ENCODE measurements at places on chromosomes 7 and 10. TPM values are rescaled to one million over a fixed set of nuclear protein-coding genes. Genes with fewer than 3 reads are reported as not detected.

DNA sequence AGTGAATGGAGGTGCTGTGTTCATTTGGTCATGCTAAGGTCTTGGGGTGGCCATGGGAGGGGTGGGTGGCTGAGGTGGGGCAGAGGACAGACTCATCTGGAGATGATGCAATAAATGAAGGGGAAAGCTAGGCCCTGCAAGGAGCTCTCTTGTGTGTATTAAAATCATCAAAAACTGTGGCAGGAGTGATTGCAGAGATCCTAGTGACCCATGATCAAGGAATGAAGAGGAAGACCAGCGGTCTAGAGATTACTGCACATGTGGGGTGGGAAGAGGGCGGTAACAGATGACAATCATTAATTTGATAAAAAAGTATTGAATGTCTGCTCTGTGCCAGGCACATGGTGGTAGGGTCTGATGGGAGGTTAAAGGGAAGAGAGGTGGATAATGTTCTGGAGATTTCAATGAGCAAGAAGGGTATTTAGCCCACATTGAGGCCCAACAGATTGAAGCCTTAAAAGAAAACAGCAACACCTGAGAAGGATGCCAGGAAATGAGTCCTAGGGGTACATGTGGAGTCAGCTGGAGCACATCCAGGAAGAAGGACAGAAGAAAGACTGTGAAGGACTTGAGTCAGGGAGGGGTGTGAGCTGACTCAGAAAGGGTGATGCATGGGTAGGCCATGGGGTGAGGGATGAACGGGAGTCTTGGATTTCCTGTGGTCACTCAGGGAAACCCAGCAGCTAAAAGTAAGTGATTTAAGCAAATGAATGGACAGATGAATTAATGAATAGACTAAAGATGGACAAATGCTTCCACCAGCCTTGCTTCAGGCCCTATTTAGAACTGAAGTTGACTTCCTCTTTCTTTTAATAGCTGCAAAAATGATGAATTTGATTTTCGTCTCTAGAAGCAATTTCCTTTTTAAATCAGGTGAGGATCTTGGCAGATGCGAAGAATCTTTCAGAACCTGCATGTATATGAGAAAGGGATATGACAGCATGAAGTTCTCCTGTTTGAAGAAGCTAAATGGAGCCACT is 83.1 kb upstream of the IGFBP3 start:
- no peak for DNase-seq

AGR2 gene
- not detected for total RNA-seq

GRCh38 chr10:108583877-108584276 is 1339.4 kb downstream of the XPNPEP1 start:
- DNase-seq, result no peak

DNA sequence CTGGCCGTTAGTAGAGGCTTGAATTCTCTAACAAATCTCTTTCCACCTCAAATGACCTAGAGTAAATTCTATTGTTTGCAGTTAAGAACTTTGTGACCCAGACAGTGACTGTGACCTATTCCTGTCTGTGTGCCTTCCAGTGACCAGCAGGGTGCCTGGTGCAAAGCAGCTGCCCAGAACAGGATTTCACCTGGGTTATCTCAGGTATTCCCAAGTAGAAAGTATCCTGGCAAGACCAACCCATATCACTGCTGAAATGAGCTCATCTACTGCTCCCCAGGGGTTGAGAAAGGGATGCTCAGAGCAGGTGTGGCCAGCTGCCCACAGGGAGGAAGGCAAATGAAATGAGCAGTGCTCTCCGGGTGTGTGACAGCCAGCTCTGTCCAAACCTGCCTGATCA is 2.1 kb upstream of the MSMB start:
- no peak for DNase-seq

GRCh38 chr10:98431016-98431415 is 15.7 kb downstream of the HPS1 start:
- no peak for DNase-seq

DNA sequence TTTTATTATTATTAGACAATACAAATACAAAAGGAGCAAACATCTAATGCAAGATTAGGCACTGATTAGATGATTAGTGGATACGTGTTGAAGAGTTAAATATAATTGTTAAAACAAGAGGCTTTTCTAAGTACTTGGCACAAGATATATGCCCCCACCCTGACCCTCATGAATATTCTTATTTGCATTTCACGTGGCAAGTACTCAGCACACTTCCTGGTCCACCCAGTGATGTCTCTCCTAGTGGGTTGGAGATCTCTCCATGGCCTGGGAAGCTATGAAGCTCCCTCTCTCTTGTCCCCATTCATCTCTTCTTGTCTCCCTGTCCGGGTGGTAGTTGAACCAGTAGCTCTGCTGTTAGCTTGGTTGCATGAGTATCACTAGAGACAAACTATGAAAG is 375.3 kb downstream of the ADRA2A start:
- DNase-seq, result no peak

PTF1A gene
- not detected for total RNA-seq

DNA sequence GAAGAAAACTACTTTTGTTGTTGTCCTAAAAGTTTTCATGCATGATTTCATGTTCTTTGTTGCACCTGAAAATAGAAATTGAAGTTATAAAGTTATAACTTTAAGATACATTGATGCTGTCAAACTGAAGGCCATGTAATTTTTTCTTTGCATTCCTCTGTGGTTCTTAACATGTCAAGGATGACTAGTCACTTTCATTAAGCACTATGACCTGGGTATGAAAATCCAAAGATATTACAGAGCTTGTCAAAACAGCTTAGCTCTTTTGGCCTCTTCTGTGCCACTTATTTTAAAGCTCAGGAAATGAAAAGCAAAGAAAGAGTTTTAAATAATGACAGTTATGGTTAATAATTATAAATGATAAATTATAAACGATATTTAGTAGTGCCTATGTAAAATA is 241.6 kb upstream of the CACNA2D1 start:
- no peak for DNase-seq

- DNase-seq, result no peak
Measured at GRCh38 chr7:123355576-123356190, 155.9 kb upstream of the SLC13A1 start.

IQUB gene
- 0.21 TPM for total RNA-seq
